ENCODE measurements at places on chromosomes 2 and 18.
A peak's percentile ranks its signal among the peaks of the same experiment; 100 is the strongest.

- no peak for DNase-seq
Observed at GRCh38 chr2:96546797-96547196, 10.2 kb downstream of the ARID5A start.

DNA sequence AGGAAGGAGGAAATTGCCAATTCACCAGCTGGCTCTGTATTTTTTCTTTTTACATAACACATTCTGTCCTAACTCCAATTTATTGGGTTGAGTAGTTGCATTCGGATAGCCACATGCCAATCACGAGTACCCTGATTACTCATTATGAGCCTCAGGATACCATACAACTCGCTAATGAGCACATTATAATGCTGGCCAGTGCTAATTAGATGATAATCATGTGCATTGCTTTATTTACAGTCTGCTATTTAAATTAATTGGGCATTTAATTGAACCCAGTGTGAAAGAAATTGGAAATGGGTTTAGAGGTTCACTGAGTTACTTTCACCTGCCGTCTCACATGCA is 15.2 kb downstream of the G6PC2 start:
- DNase-seq = no peak

DNA sequence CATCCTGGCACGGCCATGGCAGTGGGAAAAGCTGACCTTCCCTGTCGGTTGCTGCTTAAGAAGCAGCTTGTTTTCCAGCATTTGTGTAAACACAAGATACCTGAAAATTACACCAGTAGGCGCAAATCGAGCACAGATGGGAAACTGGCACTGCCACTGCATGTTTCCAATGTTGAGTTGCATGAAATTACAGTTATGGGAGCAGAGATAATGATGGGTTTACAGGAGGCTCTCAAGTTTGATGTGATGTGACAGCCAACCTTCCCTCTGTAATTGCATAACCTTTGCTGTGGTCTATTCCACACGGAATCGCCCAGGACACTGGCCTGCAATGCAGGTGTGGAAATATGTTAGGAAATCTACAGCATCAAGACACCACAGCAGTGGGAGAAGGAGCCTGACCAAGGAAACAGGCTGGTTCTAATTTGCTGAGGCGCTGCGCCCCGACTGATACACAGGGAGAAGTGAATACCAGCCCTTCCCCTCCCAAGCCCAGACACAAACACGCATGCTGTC is 17.4 kb downstream of the GPR45 start:
- DNase-seq = no peak

- no peak for DNase-seq
Observed at GRCh38 chr2:241107031-241107783, 5.1 kb upstream of the MTERF4 start.

GRCh38 chr2:240881913-240882312 is 13.3 kb downstream of the AGXT start:
- no peak for DNase-seq

DNA sequence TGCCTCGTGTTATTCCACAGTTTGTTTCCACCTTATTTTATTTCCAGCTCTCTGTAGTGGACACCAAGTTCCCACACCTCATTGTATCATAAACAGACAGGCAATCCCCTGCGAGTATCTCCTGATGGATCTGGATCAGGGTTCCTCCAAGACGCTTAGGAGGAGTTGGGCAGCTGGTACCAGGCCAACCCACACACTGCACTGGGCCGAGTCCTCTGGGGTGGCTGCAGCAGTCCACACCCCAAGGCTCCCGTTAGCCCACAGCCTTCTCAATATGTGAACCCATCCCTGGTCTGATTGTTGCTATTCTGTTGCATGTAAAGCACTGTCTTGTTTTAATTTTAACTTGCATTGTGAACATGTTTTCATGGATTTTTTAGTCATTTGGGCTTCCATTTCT is 178.8 kb upstream of the RAB6C start:
- DNase-seq = no peak

GRCh38 chr2:128492966-128493811 is 174.5 kb upstream of the HS6ST1 start:
- DNase-seq = no peak

DNA sequence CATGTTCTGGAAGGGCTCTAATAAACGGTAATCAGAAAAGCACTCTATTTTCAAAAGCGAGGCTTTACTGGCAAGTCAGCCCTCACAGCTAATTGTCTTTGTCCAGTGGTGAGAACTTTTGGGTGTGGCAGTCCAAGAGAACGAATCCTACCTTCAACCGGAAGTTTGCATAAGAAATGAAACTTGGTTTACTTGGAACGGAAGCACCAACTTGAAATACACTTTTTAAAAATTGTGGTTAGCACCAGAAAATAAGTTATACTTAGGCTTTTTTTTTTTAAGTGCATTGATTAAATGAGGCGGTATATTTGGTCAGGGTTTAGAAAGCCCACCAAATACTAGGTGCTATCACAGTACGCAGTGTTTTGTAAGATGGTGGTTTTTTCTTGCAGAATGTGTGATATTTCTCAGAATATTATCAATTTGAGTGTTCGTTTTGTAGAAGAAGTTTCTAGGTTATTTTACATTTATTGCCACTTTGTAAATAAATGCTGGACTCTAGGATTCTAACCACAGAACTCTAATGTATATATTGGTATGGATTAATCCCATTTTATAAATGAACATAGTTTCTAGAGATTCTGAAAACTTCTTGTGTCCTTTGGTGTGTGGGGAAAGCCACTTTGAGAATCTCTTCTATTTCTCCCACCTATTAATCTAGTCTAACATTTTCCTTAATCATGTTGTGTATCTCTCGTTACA is 1.2 kb downstream of the MYL12A start:
- DNase-seq = peak; percentile 70

- no peak for DNase-seq
Observed at GRCh38 chr18:33330711-33331110, 109.8 kb downstream of the CCDC178 start.

GRCh38 chr2:141848191-141848590 is 282.6 kb downstream of the LRP1B start:
- no peak for DNase-seq

DNA sequence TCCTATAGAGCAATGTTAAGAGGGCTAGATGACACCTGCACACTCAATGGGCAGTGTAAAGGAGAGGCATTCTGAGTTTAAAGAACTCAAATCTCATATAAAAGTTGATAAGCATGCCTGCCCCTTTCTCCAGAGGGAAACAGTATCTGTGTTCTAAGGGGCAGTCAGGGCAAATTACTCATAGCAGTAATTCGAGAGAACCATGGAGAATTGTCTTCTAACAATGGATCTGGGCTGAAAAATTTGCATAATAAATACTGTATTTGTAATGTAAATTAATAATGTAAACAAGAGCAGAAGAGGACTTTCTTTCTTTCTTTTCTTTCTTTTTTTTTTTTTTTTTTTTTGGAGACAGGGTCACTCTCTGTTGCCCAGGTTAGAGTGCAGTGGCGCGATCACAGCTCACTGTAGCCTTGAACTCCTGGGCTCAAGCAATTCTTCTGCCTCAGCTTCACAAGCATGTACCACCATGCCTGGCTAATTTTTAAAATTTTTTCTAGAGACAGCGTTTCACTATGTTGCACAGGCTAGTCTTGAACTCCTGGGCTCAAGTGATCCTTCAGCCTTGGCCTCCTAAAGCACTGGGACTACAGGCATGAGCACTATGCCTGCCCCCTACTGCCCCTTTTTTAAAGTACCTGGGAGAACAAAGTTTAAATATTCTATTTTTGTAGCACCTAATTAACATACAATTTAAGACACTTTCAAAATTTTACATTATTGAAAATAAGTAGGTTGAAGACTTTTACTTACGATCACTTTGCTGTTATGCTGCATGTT is 70.6 kb downstream of the OTX1 start:
- DNase-seq = no peak

DNA sequence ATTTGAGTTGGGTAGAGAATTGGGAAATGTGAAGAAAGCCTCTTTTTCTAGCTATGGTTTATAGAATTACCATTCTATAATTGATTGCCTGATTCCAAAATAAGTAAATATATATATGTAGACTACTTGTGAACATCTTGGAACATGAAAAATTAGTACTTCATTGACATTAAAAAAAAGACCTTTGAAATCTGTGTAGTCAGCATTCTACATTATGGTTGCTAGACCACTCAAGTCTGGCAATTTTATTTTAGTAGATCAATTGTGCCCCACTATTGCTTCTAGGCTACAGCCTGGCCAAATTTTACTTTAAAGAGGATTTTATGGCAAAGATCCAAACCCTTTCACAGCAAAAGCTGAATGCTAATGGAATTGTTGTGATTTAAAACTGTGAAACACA is 279.8 kb downstream of the IKZF2 start:
- DNase-seq = no peak

GRCh38 chr2:219726916-219727315 is 99.5 kb downstream of the SLC4A3 start:
- DNase-seq = no peak

DNA sequence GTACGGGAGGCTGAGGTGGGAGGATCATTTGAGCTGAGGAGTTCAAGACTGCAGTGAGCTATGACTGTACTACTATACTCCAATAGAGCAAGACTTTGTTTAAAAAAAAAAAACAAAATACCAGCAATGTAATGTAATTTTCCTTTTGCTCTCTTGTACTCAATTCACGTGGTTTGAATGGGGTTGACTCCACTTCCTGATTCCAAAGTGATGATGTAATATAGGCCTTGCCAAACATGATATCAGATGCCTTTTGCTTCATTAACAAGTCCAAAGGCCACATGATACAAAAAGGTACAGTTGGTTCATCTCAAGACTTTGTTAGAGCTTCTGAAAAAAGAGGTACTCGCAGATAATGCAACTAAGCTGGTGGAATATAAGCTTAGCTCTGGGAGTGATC is 321.8 kb downstream of the ZEB2 start:
- peak; percentile 62 for DNase-seq

DNA sequence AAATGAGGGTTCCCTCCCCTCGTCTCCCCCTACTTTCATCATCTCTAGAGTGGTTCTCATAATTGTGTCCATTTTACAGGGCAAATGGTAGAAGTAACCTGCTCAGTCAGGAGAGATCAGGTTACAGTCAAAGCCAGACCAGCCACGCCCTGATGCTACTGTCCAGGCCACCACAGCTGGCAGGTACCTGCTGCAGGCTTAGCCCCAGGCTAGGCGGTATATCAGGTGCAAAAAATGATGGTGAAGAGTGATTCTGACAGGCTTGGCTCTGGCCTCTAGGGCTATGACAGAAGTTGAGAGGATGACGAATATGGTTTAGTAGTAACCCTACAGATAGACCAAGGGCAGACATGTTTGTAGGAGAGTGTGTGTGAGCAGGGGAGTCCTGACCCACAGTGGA is 67.1 kb downstream of the HAUS1 start:
- no peak for DNase-seq

DNA sequence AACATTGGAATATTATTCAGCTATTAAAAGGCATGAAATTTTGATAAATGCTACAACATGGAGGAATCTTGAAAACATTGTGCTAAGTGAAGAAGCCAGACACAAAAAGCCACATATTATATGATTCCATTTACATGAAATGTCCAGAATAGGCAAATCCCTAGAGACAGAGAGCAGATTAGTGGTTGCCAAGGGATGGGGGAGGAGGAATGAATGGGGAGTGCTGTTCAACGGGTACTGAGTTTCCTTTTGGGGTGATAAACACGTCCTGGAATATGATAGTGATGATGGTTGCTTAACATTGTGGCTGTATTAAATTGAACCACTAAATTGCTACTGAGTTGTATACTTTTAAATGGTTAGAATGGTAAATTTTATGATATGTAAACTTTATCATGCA is 8.9 kb upstream of the TWSG1 start:
- peak; percentile 51 for DNase-seq

- DNase-seq = no peak
Observed at GRCh38 chr2:30368258-30368657, 78.8 kb upstream of the LCLAT1 start.

DNA sequence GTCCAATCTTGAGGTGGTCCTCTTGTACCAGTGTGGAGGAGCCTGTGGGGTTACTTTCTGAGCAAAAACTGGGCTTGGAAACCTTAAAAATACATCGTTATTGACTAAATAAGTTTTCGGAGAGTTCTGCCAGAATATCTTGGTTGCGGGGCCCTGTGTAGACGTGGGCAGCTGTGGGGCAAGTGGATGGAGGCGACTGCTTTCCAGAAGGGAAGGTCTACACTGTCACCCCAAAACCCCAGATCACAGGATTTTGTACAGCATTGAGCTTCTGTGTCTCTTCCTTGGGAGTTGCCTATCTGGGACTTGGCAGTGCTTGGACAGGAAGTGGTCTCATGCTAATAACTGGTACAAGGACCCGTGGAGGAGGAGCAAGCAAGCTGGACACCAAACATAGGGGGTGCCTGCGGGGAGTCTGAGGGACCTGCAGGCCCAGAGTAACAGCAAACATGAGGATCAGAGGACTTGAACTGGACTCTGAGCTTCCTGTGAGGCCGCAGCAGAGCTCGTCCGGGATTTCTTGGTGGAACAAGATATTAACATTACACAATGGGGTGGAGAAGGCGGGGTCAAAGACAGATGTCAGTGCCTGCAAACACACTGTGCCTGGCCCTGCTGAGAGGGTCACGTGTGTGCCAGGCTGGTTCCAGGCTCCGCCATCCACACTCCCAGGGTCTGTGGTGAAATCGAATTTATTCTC is 48.0 kb upstream of the CTLA4 start:
- no peak for DNase-seq

DNA sequence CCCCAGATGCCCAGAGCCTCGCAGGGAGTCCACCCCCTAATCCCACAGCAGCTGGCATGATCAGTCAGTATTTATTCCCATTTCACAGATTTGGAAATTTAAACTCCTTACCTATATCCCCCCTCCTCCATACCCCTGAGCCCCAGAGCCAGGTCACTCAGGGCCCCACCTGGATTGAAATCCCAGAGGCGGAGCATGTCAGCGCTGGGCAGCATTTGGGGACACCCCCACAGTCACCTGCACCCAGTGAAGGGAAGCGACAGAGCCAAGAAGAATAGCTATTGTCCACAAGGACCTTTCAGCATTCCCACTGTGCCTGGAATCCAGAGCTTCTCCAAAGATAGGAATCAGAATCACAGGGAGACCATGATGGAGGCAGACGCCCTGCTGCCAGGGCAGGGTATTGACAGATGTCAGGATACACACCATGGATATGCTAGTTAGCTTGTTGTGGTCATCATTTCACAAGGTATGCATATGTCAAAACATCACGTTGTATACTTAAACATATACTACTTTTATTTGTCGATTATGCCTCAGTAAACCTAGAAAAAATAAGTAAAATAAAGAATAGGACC is 968 bp upstream of the ASTL start:
- no peak for DNase-seq

GRCh38 chr2:121492409-121492808 is 38.3 kb upstream of the RNU4ATAC start:
- no peak for DNase-seq

GRCh38 chr18:55405893-55406406 is 182.0 kb downstream of the TCF4 start:
- DNase-seq = peak; percentile 99

- no peak for DNase-seq
Observed at GRCh38 chr2:59239146-59239545, 998.0 kb upstream of the FANCL start.

GRCh38 chr2:216352653-216353270 is 19.5 kb downstream of the MARCHF4 start:
- DNase-seq = no peak

Measured in fibroblast of pulmonary artery (primary cell).